ENCODE measurements at places on chromosomes 11 and 22.

DNA sequence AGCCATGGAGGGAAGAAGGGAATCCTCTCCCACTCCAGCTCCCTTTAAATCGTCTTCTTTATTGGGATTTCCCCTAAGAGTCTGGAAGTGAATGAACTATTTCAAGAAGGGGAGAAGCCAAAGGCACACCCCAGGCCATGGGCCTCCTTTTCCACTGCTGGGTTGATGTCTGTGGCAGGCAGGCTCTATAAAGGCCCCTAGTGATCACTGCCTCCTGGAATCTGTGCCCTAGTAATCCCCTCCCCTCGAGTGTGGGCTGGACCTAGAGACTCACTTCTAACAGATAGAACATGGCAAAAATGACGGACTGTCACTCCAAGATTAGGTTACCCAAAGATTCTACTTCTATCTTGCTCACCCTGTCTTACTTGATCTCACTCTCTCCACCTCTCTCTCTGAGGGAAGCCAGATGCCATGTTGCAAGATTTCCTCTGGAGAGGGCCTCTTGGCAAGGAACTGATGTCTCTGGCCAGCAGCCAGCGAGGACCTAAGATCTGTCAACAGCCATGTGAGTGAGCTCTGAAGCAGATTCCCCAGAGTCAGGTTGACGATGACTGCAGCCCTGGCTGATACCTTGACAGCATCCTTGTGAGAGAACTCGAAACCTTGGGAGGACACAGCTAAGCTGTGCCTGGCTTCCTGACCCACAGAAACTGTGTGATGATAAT is 444.8 kb downstream of the SOX6 start:
- DNase-seq, result peak; percentile 66

GRCh38 chr11:65817835-65818680 is 15.7 kb upstream of the SNX32 start:
- DNase-seq, result peak; percentile 94

GRCh38 chr11:87600938-87601337 is 563.2 kb downstream of the TMEM135 start:
- no peak for DNase-seq

GRCh38 chr11:33881651-33882503 is 10.0 kb downstream of the LMO2 start:
- DNase-seq, result no peak

- DNase-seq, result peak; percentile 61
Observed at GRCh38 chr11:120339394-120339890, 3.2 kb downstream of the ARHGEF12 start.

DNA sequence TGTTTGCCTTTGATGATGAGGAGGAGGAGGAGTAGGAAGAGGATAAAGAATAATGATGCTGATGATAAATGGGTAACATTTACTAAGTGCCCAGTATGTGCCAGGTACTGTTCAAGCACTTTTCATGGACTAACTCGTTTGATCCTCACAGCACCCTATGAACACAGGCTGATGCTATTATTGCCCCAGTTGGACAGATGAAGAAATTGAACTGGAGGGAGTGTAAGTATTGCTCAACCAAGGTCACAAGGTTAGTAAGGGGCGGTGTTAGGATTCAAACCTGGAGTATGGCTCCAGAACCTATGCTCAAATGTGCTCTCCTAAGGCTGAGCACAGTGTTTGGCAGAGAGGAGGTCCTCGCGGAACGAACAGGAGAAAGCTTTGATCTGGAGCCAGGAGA is 78.6 kb downstream of the SYN3 start:
- DNase-seq, result no peak

GRCh38 chr11:91902312-91902711 is 322.3 kb upstream of the FAT3 start:
- DNase-seq, result no peak

DNA sequence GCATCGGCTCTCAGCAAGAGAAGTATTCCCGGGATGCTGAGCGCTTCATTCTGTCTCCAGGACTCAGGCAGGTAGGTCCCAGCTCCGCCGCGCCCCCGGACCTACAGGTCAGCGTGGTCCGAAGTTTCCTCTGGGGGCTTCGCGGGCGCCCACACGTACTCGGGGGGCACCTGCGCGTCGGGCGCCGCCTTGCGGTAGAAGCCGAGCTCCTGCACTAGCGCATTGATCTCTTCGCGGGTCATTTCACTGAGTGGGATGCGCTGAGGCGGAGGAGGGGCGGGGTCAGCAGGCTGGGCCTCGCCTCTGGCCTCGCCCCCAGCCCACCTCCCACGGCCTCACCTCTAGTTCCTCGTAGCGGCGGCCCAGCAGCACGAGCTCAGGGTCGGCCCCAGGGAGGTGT is 2.5 kb downstream of the SELENOM start:
- peak; percentile 50 for DNase-seq

DNA sequence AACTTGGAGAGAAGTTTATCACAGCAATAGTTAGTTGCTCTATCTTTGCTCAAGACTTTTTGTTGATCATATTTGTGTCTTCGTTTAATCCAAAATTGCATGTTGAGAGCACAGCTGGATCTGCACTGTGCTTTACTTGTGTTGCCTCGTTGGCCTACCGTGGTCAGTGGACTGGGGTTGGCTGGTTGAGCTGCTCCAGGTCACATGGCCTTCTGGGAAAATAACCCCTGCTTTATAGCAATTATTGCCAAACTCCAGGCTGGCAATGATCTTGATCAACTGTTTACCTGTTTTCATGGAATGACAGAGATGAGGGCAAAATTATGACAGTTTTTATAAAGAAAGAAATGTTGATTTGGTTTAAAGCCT is 5.7 kb upstream of the PLET1 start:
- no peak for DNase-seq

- no peak for DNase-seq
Observed at GRCh38 chr11:87954476-87954875, 220.8 kb downstream of the RAB38 start.

DNA sequence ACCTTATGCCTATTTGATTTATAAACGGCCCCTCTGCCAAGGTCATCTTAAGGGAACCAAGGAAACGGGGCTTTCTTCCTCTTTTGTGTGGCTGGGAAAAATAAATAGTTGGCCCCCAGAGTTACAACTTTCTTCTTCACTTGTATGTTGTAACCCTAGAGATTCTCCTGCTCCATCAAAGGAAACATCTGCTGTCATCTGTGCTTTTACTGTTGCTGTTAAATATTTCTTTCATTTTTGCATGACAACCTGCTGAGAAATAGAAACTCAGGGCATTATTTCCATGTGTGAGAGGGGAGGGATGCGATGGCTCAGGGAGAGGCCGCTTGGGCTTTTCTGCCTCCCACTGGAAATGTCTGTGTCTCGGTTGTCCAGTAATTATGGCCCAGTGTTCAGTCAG is 21.8 kb upstream of the CDC42EP2 start:
- DNase-seq, result no peak

DNA sequence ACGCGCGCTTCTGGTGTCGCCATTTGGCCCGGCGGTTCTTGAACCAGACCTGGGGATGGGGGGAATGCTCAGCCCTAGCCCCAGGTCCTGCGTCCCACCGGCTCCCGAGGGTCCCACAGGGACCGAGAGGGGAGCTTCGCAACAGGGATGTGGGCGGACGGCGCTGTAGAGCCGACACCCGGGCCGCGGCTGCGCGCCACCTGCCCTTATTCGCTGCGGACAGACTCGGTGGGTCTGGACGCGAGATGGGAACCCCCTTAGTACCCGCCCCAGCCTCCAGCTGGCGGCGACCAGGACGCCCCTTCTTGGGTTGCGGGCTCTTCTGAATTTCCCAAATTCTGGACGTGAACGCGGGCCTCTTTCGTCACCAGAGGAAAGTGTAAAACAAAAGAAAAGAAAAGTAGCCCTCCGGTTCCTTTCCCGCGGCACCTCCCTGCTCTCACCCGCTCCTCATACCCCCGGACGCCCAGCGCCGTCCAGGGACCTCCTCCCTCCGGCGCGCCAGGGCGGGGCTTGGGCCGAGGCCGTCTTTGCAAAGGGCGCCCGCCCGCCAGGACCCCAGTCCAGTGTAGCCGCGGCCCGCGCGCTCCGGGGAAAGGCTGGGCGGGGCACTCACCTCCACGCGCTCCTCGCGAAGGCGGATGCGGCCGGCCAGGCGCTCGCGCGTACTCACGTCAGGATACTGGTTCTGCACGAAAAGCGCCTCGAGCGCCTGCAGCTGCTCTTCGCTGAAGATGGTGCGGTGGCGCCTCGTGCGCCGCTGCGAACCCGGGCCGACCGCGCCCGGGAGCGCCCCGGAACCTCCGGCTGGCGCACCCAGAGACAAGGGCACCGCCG is 827 bp downstream of the GSC2 start:
- DNase-seq, result no peak

DNA sequence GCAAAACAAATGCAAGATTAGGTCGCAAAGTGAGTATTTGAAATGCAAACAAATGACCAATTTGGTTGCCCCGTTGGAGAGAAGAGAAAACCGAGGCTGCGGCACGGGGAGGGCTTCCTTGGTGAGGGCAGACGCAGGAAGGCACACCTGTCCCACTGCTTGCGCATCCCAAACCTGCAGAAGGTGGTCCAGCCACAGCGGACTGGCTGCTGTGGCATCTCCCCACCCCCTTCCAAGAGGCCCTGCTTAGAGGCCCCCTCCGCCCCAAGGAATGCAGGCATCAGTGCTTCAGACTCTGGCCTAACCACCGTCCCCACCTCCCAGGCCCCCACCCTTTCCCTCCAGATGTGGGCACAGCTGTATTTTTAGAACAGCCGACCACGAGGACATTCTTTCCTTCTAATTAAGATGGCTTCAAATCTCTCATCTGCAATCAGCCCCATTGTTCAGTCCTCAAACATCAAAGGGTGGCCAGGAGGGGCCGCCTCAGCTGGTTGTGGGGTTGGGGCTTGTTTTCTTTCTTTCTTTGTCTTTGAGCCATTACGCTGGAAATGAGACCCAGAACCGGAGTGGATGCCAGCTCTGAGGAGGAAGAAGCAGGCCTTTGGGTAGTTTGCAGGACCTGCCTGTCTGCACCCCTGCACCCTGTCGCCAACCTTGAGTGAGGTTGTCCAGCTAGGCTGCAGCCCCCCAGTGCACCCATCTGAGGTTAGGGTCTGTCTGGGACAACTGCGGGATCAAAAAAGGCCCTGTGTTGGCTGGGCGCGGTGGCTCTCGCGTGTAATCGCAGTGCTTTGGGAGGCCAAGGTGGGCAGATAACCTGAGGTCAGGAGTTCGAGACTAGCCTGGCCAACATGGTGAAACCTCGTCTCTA is 9.4 kb upstream of the DERL3 start:
- no peak for DNase-seq

DNA sequence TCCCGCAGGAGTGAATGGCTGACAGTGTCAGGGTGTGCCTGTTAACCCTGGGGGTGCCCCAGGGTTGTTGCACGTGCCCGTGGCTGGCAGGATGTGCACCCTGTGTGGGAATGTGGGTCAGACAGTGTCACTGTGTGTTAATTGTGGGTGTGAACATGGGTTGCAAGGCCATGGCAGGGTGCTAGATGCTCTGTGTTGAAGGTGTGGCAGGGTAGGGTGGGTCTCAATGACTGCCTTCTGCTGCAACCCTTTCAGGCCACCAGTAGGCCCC is 8.3 kb downstream of the RIN1 start:
- DNase-seq, result no peak

- no peak for DNase-seq
Observed at GRCh38 chr22:36580846-36581245, 51.9 kb upstream of the EIF3D start.

DNA sequence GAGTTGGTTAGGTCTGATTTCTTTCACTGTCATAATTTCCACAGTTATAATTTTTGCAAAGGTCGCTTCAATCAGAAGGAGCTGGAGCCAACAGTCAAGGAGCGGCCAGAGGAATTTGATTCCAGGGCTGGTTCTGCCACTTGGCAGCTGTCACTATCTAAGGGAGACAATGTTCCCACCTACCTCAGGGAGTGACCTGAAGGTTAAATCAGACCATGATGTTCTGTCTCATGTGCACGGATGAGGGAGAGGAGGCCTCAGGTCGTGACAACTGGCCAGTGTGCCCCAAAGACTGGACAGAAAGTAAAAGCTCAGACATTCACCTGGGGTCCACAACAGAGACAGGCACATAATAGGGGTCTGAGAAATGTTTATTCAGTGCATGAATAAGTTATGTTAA is 7.6 kb downstream of the MRGPRD start:
- DNase-seq, result peak; percentile 25

DNA sequence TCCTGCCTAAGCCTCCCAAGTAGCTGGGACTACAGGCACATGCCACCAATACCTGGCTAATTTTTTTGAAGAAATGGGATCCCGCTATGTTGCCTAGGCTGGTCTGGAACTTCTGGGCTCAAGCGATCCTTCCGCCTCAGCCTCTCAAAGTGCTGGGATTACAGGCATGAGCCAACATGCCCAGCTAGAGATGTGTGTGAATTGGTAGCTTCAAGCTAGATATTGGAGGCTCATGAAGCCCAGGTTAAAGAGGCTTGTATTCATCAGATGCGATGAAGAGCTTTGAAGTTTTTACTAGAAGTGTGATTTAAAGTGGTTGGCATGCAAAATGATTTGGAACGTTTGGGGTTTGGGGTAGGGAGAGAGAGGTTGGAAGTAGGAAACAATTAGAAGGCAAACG is 19.6 kb downstream of the NF2 start:
- no peak for DNase-seq

DNA sequence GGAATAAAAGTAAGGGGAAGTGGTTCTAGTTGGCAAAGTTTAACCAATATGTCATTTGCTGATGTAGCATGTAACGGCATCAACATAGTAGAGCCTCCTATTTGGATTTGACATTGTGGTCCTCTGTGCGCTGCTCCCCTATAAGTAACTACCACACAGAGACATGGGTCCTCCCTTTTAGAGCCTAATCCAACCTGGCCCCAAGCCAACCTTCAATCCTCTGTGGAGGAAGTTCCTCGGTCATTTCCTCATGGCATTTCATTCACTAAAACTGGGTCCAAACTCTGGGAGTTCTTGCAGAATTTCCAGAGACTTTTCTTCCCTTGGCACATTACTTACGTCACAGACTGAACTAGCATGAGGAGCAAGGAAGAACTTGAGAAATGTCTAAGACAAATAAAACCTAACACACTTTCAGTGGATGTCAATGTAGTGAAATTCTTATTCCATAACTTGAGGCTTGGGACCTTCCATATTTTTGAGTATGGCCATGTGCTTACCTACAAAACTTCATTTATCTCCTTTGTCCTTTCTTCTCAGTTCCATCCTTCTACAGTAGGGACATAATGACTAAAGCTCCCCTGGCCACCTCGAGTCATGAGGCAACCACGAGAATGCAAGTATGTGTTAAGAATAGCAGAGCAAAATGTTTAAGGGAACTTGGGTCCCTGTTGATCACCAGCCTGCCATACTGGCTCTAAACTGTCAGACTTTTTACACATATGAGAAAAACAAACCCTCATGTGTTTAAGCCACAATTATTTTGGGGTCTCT is 34.7 kb downstream of the MMP20 start:
- DNase-seq, result no peak
